ENCODE measurements at places on chromosomes 5 and 9.

- no peak for DNase-seq
These were observed 66.5 kb downstream of the ALDH1A1 start for GRCh38 chr9:72886386-72886785.

DNA sequence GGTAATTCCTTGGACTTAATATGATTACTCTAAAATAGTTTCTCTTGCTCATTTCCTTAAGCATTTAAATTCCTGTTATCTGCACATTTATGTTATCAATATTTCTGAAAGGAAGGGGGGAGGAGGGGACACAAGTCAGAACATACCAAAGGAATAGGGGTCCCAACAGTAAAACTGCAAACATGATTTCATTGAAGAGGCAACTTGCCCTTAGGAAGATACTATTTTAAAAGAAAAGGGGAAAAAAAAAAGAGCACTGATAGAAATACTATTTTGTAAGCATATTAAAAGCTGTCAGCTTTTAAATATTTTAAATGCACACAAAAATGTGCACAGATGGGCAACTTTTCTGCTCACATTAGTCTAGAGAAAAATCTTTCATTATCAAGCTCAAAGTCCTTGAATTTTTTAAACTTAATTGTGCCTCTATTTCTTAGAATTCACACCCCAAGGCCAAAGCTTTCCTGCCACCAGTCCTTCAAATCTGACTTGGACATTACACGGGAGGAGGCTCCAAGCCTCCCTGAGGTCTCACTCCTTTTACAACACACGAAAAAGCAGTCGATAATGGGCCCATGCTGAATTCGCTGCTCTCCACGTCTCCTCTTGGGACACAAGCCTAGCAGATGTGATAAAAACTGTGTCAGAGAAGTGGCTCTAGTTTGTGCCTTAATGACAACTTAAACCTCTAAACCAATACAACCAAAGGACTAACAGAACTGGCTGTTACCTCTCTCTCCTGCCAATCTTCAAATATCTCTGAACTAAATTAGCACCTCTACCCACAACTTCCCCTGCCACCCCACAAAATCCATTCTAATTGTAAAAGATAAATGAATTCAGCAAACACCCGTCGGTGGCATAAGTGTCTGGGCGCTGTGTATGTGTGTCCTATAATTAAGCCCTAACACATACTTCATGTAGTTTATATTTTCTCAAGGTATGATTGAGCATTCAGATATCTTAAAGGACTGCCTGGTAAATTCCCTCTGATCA, 154.3 kb downstream of the DENND1A start:
- DNase-seq = no peak

- no peak for DNase-seq
These were observed 78.9 kb upstream of the CXCL14 start for GRCh38 chr5:135657536-135658305.

- DNase-seq = no peak
These were observed 31.9 kb upstream of the ZNF354A start for GRCh38 chr5:178762391-178762790.

DNA sequence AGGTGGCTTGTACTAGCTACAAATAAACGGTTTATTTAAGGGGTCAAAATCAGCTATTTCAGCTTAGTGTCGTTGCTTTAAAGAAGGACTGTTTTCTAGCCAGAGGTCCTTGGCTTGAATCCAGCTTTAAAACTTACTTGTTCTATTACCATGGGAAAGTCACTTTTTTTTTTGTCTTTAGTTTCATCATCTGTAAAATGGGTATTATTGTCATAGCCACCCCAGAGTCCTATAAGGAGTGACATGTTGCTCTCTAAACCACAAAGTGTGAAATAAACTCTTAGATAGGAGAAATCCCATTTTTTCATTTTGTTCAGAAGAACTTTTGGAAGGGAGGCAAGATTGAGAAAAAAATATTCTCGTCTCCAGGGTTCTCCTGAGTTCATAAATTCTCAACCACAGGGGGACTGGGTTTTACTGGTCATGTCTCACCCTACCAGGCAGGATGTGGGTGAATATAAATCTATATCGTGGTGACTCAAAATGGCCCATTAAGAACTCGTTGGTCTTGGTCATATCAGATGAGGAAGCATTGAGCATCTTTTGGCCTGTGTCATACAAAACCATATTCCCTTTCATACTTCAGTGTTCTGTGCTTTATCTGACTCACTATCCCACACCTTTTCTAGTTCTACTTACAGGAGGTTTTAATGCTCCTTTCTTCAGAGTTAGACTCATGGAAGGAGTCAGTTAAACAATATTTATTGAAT, 202.7 kb upstream of the NR3C1 start:
- no peak for DNase-seq

- DNase-seq = no peak
These were observed 20.7 kb downstream of the LHX2 start for GRCh38 chr9:124032247-124032646.

GRCh38 chr5:133792655-133793054, 175.8 kb downstream of the C5orf15 start:
- no peak for DNase-seq

GRCh38 chr5:136201870-136202269, 8.9 kb upstream of the SMIM32 start:
- no peak for DNase-seq

GRCh38 chr9:136773386-136774044, 9.2 kb upstream of the LCN15 start:
- no peak for DNase-seq

DNA sequence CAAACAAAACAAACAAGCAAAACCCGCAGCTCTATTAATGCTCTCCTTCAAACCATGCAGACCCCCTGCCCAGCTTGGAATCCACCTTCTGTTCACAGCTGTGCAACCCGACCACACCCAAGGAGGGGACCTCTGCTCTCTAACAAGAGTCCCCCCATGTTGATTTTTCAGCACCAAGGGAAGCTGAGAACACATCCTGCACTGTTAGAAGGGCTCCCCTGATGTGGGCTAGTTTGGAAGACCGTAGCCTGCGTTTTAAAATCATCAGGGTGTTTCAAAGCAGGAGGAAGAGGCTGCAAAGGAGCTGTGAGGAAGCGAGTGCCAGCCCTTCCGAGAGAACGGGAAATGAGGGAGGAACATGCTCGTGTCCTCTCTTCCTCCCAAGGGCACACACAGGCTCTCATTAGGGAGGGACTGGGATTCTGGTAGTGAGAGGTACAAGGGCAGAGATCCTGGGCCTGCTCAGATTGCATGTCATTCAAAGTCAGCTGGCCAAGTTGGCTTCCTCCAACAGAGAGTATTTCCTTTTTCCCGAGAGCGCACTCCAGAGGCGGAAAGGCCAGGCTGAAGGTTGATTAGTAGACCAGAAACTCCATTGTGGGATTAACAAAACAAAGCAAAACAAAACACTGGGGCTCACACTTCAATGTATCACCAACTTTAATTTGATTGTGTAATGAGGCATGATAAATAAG, 185.9 kb downstream of the SEMA6A start:
- no peak for DNase-seq

Data from stimulated activated CD4-positive, alpha-beta T cell treated with anti-CD3 and anti-CD28 coated beads, Interleukin-12 subunit alpha, Interleukin-12 subunit beta, amount 100 ng/mL, for 4 hours (primary cell).